Stimulated activated CD4-positive, alpha-beta T cell treated with anti-CD3 and anti-CD28 coated beads, Interleukin-4, amount 100 ng/mL, for 1 hour (primary cell): ENCODE measurements at places on chromosomes 3 and 15.

- DNase-seq, result no peak
These were observed 25.9 kb downstream of the RAD18 start for GRCh38 chr3:8937064-8938020.

GRCh38 chr3:16917256-16917935 is 32.6 kb downstream of the PLCL2 start:
- DNase-seq, result no peak

DNA sequence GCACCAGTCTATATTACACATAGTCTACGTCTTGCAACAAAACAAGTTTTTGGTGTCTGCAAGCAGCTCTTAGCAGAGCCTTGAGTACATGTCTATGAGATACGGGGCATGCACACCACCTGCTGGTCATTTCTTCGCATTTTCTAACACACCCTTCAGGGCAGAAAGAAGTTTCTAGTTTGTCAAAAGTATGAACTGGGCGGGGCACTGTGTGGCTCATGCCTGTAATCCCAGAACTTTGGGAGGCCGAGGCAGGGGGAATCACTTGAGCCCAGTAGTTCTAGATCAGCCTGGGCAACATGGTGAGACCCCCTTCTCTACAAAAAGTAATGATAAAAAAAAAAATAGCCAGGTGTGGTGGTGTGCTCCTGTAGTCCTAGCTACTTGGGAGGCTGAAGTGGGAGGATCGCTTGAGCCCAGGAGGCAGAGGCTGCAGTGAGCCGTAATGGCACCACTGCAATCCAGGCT is 64.2 kb upstream of the ARL8B start:
- DNase-seq, result peak; percentile 59

DNA sequence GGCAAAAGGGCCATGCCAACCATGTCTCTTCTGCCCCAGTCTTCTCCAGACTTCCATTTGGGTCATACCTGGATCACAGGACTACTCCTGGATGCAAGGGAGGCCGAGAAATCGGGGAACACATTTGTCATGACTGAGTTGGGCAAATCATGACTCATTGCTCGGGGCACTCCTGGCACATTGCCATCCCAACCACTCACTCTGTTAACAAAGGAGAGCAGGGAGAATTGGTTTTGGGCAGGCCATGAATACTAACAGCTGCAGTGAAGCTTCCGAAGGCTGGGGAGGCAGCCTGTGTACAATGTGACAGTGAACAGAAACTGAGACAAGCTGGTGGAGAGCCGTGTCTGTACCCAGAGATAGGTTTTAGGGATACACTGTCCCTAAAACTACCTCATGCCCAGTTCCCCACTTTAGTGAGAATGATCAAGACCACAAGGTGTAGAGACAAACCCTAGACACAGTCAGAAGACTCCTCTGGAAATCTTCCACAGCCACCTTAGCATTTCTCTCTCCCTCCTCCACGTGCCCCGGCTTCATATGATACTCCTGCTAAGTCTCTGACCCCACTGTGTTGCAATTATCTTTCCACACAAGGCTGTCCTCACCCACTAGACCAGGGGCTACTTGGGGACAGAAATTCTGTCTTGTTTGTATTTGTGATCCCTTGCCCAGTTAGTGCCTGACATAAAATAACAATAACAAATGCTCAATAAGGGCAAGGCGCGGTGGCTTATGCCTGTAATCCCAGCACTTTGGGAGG is 10.5 kb upstream of the BUB1B start:
- DNase-seq, result no peak
